ENCODE measurements at places on chromosomes 13 and 19. TPM values are rescaled to one million over a fixed set of nuclear protein-coding genes. Genes with fewer than 3 reads are reported as not detected.

The SIGLEC6 gene
- total RNA-seq: not detected

DNA sequence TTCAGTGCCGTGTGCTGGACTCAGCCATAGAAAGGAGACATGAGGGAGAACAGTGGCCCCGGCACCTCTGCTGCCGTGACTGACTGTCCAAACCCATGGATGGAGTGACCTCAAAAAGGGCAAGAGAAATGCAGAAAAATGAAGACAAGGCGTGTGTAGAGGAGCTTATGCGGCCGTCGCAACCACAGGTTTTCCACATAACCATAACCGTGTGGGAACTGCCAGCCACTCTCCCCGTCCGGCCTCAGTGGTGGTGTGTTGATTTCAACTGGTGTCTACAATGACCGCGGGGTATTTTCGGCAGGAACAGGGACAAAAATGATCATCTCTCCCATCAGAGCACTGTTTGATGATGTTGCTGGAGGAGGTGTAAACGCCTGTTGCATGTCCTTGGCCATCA lies 42.9 kb upstream of the F7 start:
- DNase-seq: no peak

The LENG9 gene
- 4.1 TPM for total RNA-seq

The TMEM255B gene
- 8.8 TPM for total RNA-seq

The TFDP1 gene
- 48.1 TPM for total RNA-seq

The MBD3L2B gene
- not detected for total RNA-seq

- DNase-seq: no peak
These were observed 131.5 kb downstream of the RGCC start for GRCh38 chr13:41588899-41589298.

GRCh38 chr13:66430269-66430668 lies 799.9 kb downstream of the PCDH9 start:
- no peak for DNase-seq

The SELENOV gene
- not detected for total RNA-seq

- no peak for DNase-seq
These were observed 17.4 kb downstream of the KLK2 start for GRCh38 chr19:50890422-50891252.

The ZNF780A gene
- total RNA-seq: 12.1 TPM

The CERS1 gene
- total RNA-seq: 1.8 TPM

- no peak for DNase-seq
These were observed 79.2 kb downstream of the IRS2 start for GRCh38 chr13:109707044-109707741.

DNA sequence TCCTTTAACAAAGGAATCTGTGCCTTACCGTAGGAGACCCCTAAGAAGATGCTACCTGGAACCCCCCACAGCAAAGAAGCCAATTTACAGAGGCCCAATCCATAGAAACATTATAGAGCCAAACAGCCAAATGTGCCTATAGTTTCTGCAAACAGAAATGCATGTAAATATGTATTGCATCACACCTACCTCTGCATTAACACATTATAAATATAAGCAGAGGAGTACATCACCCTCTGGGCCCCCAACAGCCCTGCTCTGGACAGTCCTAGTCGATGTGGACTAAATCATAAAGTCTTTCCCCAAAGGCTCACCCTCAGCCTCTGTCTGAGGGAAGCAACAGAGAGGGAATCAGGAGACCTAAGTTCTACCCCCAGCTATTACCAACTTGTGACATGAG lies 25.7 kb downstream of the ZNF541 start:
- DNase-seq: no peak

The IL4I1 gene
- total RNA-seq: 0.24 TPM

The SGCG gene
- 130 TPM for total RNA-seq

The PTPRH gene
- total RNA-seq: 0.34 TPM

DNA sequence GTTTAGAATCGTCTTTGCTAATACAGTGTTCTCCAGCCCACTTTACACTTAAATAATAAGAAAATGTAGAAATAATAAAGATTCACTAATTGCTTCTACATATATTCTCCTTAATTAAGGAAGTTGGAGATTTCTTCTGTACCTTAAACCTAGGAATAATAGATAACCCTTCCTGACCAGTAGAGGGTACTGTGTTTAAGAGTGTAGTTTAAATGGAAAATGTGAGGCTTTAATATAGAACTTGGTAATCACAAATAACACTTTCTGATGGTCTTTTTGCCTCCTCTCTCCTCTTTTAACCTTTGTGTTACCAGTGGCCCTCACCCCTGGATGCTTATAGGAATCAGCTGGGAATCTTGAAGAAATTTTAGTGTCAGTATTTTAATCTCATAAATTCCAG lies 20.7 kb downstream of the POMP start:
- DNase-seq: no peak

The ZNF610 gene
- 3.3 TPM for total RNA-seq

The ZFP36 gene
- total RNA-seq: 157 TPM

- DNase-seq: no peak
These were observed 20.2 kb downstream of the TMEM150B start for GRCh38 chr19:55304980-55305379.

GRCh38 chr13:30743319-30744055 lies 8.1 kb downstream of the ALOX5AP start:
- DNase-seq: peak; percentile 68

- peak; percentile 71 for DNase-seq
These were observed 758 bp upstream of the ZNF888 start for GRCh38 chr19:52923778-52924593.

- peak; percentile 74 for DNase-seq
These were observed 6.0 kb upstream of the PRR19 start for GRCh38 chr19:42295831-42296525.

The LRRC63 gene
- not detected for total RNA-seq

- DNase-seq: no peak
These were observed 233.7 kb downstream of the COG6 start for GRCh38 chr13:39888865-39889810.

DNA sequence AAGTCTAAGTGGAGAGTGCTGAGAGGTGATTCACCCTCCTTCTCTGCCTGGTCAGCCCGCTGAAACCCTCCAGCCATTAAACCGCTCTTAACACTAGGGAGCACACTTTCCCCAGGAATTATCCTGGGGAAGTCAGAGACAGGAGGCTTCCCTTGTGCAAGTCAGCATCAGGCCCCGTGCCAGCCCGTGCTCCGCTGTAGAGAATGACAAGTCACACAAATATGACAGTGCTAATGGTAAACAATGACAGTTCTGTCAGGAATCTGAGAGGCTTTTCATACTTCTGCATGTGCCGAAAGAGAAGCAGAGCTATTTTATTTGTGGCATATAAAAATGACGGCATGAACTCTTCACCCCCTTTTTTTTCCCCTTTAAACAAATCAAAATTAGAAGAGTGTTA lies 816.9 kb upstream of the SLC10A2 start:
- peak; percentile 86 for DNase-seq

GRCh38 chr13:50205581-50205980 lies 190.3 kb downstream of the KCNRG start:
- no peak for DNase-seq

DNA sequence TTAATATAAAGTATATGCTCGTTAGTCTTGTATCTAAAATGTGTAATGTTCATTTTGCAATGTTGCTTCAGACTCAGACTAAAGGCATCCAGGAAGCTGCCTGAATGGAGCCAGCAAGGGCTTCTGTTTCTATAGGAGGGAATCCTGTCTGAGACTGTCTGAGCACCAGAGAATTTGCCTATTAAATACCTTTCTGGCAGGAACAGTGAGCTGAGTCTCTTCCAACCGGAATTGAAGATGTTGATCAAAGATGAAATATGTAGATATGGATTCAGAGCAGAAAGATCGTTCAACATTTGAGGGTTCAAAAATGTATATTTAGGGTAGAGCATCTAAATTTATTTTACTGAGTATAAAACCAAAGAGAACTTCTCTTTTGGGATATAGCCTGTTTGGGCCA lies 20.9 kb downstream of the MYO16 start:
- DNase-seq: no peak

DNA sequence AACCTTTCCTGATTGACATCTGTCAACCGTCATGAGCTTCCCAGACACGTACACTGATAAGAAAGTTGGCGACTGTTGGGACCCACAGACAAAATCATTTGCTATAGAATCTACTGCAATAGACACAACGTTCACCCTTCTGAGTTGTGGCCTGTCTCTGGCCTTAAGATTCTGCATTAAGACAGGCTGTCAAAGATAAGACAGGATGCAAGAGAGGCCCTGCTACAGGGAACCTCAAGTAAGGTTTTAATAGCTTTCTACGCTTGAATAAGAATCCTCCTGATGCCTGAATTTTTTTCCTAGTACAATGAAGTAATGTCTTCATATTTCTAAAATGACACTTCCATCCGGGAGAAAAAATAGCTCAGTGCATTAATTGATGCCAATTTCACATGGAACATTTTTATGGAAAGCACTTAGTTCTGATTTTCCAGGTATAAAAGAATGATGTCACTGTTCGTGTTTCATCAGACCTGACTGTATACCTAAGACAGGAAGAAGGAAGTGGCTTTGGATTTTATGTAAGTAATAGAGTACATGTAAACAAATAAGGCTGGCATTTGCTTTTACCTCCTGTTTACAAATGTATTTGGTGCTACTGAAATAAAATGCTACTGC lies 275.2 kb upstream of the GPC6 start:
- no peak for DNase-seq

The CATSPERD gene
- total RNA-seq: not detected

DNA sequence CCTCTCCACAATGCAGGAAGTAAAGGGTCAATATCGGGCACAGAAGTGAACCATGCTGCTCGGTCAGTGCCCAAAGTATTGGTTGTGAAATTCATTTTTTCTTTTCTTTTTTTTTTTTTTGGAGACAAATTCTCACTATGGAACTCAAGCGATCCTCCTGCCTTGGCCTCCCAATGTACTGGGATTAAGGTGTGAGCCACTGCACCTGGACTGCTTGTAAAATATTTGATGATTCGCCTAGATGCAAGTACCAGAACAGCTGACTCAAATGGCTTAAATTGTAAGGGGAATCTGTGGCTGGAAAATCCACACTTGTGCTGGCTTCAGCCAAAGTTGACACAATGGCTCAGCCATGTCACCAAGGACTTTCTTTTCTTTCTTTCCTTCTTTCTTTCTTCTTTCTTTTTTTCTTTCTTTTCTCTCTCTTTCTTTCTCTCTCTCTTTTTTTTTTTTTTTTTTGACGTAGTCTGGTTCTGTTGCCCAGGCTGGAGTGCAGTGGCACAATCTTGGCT lies 43.7 kb downstream of the NUMBL start:
- DNase-seq: no peak

GRCh38 chr13:19597523-19597922 lies 35.9 kb upstream of the MPHOSPH8 start:
- DNase-seq: no peak

The TEKTIP1 gene
- not detected for total RNA-seq

DNA sequence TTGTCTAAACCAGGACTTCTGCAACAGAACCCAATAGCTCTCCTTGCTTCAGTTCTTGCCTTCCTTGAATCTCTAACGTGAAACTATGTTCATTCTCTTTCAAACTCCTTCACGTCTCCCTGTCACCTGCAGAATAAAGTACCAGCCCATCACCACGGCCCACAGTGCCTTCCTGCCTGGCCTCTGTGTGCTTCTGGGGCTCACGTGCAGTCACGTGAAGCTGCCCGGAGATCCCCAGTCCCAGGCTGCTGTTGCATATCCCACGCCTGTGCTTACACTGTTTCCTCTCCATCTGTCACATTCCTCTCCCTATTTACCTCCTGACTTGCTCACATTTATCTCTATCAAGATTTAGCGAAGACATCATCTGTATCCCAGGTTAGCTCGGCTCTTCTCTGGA lies 102.8 kb downstream of the STARD13 start:
- DNase-seq: no peak

The CD33 gene
- total RNA-seq: 5.6 TPM

- DNase-seq: peak; percentile 56
These were observed 21.2 kb downstream of the ZNF787 start for GRCh38 chr19:56099638-56100539.

DNA sequence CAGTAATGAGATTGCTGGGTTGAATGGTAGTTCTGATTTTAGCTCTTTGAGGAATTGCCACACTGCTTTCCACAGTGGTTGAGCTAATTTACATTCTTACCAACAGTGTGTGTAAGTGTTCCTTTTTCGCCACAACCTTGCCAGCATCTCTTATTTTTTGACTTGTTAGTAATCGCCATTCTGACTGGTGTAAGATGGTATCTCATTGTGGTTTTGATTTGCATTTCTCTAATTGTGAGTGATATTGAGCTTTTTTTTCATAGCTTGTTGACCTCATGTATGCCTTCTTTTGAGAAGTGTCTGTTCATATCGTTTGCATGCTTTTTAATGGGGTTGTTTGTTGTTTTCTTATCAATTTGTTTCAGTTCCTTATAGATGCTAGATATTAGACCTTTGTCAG lies 245.0 kb downstream of the MTUS2 start:
- DNase-seq: no peak

DNA sequence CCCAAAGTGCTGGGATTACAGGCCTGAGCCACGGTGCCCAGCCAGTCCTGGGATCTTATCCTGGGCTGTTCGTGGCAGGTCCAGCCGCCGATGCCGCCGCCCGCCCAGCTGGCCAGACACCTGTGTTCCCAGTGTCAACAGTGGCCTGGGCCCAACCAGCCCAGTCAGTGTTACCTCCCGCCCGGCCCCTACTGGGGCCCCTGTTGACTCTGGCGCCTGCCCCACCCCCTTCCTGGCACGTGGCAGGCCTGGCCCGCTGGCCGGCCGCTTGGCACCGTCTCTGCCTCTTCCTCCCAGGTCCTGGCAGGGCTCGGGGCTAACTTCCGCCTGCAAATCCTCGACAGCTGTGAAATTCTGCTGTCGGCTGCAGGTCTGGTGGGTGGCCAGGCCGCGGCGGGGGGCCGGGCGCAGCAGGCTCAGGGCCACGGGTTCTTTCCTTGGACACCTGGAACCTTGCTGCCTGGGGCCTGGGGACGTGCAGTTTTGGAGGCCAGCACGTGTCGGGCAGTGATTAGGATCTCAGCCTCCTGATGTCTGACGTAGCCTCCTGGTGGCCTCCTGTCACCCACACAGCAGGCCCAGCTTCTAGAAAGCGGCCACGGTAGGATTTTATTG lies 9.1 kb downstream of the ARID3A start:
- DNase-seq: peak; percentile 85

Measured in right cardiac atrium (tissue), 5 donors.